ENCODE measurements at places on chromosomes 1 and 21.

DNA sequence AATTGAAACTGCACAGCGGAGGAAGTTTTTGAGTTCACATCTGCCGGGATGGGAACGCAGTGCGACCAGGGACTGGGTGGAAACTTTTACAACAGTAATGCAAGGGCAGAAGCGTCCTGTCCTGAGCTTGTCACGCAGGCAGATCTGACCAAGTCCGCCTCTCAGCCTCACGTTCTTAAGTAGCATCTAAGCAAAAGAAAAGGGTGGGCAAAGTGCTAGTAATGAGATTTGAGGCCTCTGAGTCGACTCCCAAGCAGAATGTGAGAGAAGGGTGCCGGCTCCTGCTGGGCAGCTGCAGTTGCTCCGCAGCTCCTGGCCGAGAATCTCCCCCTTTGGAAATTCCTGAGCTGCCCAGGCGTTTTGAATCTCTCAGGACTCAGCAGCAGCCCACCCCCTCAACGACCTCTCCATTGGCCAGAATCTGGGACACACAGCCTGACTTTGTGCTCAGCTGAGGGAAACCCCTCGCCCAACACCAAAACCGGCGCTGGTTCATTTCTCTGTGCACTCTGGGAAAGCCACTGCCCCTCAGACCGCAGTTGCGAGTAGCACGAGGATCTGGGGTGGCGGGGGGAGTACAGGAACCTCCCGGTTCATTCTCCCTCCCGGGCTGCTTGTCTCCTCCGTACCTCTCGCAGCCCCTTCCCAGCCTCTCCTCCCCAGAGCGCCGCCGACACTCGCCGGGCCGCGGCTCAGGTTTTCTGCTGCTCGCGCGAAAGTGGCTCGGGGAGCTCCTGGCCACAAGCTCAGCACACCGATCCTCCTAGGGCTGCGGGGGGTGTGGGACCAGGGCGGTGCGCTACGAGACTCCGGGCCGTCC, 913 bp upstream of the S1PR1 start:
- DNase-seq = no peak

GRCh38 chr1:117630423-117630998, 24.7 kb downstream of the TENT5C start:
- no peak for DNase-seq

GRCh38 chr21:36320421-36321324, 676 bp downstream of the MORC3 start:
- peak; percentile 58 for DNase-seq

- no peak for DNase-seq
Measured at GRCh38 chr1:235108876-235109275, 19.8 kb downstream of the TOMM20 start.

GRCh38 chr1:182113879-182114626, 52.5 kb upstream of the ZNF648 start:
- peak; percentile 96 for DNase-seq

GRCh38 chr1:184116287-184116686, 64.8 kb downstream of the TSEN15 start:
- DNase-seq = no peak

DNA sequence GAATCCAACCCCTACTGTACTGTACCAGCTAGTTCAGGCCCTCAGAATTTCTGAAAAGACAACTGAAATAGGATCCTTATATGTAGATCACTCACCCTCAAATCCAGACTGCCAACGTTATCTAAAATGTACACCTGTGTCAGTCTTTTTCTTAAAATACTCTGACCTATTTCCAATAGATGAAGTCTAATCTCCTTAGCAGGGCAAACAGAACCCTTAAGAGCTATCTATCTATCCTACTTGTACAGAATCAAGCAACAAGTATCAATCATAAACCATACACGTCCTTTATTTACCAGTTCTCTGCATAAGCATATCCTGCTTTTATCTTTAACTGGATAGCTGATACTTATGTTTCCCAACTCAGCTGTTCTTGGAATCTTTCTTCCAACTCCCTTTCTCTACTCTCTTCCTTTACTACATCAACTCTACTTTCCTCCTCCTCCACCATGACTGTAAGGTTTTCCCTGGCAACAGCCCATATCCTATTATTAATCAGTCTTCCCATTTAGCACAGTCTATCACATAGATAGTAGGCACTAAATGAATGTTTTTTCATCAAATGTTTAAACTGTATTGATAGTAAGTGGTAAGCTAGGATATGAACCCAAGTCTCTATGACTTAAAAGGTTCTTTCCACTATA, 2.8 kb downstream of the LRIF1 start:
- no peak for DNase-seq

- no peak for DNase-seq
Measured at GRCh38 chr1:18793164-18793563, 66.3 kb downstream of the TAS1R2 start.

DNA sequence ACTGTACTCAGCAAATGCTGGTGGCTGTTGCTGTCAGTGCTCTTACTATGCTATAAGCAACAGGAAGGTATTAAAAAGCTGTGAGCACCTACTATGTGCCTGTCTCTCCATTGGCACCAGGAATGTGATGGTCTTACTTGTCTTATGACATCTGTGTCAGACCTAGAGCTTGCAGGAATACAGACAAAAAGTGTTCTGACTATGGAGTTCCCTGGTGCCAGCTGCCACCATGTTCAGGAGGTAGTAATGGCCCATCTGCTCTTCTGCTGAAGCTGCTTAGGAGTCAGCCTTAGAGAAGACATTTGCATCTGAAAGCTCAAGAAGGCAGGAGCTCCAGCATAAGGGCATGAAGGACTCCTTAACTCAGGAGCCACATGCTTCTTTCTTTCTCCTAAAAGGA, 52.3 kb downstream of the MAB21L3 start:
- no peak for DNase-seq

GRCh38 chr1:199545780-199546179, 481.7 kb upstream of the NR5A2 start:
- no peak for DNase-seq

DNA sequence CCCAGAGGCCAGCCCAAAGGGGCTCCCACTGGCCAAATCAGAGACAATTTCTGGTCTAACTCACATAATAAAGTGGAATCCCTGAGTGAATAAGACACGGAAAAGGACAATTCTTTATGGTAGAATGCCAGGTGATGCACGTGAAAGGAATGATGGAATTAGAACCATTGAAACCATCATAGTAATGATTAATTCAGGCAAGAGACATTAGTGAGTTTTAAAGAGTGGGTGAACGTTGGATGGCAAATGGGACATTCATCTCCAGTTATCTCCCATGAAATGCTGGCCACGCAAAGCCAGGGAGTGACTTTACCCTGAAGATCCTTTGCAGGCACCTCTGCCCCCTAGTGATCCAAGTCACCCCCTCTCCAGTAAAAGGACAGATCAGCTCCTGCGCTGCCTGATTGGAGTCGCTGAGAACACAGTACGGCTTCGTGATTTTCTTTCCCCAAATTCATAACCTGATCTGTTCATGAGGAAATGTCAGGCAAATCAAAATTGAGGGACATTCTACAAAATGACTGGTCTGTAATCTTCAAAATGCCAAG, 87.5 kb downstream of the AJAP1 start:
- no peak for DNase-seq

GRCh38 chr1:36081926-36082485, 1.9 kb upstream of the TEKT2 start:
- no peak for DNase-seq

DNA sequence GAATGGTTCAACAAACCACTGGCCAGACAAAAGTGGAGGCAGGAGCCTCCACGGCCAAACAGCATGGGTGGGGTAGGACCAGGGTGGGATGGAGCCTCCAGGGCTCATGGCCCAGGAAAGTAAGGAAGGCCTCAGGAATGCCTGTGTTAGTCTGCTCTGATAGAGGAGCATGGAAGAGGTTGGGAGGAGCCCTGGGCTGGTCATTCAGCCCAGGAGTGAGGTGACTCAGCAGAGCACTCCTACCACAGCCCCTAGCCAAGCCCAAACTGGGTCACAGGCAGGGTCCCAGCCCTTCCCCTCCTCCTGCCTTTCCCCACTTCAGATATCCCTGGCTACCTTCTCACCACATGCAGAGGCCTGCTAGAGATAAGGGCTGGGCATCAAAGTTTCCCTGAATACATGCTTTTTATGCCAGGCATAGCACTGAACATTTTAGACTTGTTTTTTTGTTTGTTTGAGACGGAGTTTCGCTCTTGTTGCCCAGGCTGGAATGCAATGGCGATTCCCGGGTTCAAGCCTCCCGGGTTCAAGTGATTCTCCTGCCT, 3.1 kb upstream of the SHISA4 start:
- DNase-seq = no peak

- DNase-seq = no peak
Measured at GRCh38 chr1:179091691-179092165, 9.9 kb downstream of the TOR3A start.

GRCh38 chr1:116167625-116168276, 56.6 kb downstream of the MAB21L3 start:
- no peak for DNase-seq

DNA sequence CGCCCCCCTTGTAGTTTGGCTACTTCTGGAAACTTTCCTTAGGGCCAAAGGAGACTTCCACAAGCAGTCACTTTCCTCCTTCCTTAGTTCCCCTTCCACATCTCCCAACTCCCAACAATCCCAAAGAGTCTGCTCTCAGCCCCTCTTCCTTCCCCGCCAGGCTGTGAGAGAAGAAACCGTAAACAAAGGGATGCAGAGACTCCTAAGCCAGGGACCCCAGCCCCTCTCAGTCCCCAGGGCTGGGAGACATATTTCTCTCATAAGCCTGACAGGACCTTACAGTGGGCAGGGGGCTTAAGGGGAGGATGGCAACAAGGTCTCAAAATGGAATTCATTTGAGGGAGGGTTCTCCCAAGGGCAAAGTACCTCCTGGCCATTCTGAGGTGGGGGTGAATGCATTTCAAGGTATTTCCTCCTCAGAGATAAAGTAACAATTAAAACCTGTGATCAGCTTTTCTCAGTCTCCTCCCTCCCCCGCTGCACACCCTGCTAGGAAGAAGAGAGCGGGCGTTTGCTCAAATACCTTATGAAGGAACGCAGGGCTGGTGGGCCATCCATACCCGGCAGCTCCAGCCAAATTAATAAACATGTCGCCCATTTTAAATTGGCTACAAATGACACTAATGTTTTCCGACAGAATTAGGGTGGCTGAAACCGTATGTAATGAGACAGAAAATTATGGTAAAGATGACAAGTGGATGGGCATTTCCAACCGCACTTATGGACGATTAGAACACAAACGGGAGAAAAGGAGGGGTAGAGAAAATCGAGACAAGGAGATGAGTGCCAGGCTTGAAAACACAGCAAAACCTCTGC, 4.0 kb downstream of the BARHL2 start:
- no peak for DNase-seq

DNA sequence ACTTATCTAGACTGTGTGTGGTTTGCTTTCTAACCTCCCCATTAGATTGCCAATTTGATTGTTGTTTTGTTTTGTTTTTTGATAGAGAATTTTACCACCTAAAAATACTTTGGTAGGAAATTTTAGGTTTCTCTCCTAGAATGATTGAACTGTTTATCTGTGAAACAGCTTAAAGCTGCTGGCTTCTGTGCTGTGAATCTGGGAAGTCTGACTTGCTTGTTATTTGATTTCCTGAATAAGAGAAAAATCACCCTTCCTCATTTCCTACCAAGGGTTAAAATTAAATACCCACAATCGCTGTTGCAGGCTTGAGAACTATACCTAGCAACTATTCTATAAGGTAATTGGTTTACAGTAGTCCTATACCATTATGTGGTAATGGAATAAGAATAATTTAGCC, 198.9 kb upstream of the CACYBP start:
- DNase-seq = peak; percentile 47

DNA sequence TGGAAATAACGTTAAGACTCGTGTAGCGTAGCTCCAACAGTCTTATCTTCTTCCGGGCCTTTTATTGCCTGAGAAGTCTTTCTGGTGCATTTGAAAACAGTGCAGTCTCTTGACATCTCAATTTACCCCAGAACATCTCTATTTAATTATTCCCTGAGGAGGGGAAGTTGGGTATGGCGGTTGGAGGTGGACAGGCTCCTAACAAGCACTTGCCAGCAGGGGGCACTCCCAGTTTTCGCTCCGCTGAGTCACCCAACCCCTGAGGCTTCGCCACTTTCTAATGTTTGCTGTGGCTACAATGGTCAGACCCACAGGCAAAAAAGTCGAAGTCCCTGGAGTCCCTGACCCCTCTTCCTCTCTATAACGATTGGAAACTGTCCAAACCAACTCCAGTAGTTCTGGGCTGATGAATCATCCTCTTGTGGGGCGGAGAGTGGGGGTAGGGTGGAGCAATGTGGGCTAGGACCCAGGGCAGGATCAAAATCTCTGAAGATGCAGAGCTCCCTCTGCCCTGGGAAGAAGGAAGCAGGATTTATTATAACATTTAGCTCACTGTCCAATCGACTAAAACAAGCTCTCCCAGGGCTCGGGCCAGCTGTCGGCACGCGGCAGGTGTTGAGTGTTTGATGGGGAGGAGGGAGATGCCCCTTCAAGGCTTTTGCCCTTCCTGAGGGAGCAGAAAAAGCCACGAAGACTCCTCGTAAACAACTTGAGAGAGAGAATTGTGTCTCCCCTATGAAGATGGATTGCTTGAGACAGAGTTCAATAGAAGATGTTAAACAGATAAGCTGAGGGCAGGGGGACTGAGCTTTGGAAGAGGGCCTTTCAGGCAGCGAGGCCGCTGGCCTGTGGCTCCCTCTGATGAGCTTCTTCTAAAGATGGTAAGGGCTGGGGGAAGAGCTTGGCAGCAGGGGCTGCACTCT, 85.7 kb downstream of the BRINP2 start:
- peak; percentile 59 for DNase-seq

GRCh38 chr1:111234258-111234657, 6.7 kb downstream of the CHI3L2 start:
- no peak for DNase-seq

DNA sequence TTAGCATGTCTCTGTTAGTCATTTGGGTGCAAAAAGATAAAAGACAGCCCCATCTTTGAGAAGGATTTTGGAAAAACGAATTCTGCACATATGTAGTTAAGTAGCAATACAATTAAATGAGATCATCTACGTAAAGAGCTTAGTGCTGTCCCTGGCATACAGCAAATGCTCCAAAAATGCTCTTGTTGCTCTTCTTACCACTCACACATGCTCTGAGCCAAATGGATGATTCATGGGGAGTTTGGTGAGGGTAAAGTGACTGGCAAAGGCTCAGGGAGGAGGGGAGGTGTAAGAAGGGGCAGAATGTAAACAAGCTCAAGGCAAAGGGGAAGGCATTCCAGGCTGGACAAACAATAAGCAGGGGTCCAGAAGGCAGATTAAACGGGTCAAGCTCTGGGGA, 191.9 kb downstream of the AK5 start:
- no peak for DNase-seq

DNA sequence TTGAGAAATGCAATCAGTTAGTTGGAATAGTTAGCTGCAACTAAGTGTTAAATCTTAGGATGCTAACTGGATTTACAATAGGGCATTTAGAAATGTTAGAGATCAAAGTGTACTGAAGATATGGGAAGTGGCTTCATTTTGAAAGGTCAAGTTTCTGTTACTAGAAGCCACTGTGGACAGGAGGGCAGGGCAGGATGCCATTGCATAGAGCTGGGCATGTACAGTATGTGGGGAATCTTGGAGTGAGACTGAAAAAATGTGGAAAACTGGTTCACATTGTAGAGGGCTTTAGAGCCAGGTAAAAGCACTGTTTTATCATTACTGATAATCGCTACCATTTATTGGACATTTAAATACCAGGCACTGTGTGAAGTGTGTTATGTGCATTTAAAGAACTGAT, 31.0 kb downstream of the ARID1A start:
- no peak for DNase-seq

- no peak for DNase-seq
Measured at GRCh38 chr21:29172282-29172681, 41.8 kb downstream of the MAP3K7CL start.

All from hippocampal formation (tissue), 2 donors.